ENCODE measurements at places on chromosomes 1 and 21. TPM values are rescaled to one million over a fixed set of nuclear protein-coding genes. Genes with fewer than 3 reads are reported as not detected.
A peak's percentile ranks its signal among the peaks of the same experiment; 100 is the strongest.

DNA sequence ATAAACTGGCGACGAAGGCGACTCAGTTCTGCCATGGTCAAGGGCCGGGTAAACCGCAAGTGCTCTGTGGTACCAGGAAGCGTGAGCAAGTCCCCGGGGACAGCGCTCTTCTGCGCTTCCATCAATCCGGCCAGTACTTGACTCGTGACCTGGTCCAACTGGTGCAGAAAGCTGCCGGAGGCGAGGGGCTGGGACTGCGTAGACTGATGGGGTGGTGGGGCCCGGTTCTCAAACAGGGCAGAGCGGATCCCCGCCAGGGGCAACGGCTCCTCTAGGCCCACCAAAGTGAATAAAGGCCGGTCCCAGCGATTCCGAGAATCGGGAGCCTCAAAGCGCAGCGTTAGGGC is 852 bp downstream of the KTI12 start:
- peak; percentile 76 for DNase-seq

GRCh38 chr1:59169703-59170102 is 127.2 kb upstream of the FGGY start:
- DNase-seq: no peak

- no peak for DNase-seq
These were observed 10.8 kb upstream of the PLEKHG5 start for GRCh38 chr1:6502000-6502891.

DNA sequence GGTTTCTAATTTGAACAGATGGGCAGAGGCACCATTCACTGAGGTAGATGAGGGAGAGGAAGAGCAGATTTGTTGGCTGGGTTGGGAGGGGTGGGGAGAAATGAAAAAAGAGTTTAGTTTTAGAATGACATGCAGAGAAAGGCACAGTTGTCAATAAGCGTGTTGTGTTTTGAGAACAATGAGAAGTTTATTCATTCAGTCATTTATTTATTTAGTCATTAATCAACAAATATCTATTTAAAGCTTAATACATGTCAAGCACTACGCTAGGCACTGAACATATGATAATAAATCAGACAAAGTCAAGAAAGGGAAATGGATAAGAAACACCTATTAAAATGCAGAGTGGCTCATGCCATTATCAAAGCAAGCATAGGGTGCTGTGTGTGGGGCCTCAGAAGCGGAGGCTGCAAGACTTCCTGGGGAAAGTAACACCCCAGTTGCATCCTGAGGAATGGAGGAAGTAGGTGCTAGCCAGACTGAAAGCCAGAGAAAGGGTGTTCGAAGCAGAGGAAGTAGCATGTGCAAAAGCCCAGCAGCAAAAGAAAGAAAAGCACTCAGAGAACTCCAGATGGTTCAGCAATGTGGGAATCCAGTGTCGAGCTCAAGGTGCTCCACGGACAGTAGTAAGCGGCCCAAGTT is 114.1 kb downstream of the RNF220 start:
- no peak for DNase-seq

RBM11 gene
- total RNA-seq: 0.81 TPM

DNA sequence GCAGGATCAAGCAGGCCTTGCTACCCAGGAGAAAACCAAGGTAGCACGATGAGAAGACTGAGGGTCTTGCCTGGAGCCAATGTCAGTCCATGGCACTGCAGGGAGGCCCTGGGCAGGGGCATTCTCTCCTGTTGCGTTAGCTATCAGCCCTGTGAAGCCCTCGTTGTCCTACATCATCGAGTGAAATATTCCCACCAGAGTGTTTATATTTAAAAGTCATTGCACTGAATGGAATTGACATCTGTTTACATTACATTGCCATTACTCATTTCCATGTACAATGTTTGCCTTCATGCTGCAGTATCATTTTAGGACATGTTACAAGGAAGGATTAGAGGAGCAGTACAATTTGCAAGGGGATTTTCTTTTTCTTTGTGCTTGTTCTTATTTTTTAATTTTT is 243.9 kb downstream of the KAZN start:
- no peak for DNase-seq

Data from OCI-LY7 (cell line).